Daoy (cell line): ENCODE measurements at places on chromosomes 6 and 20. TPM values are rescaled to one million over a fixed set of nuclear protein-coding genes. Genes with fewer than 3 reads are reported as not detected.

CASS4 gene
- 0.09 and 0.17 TPM in 2 replicates for total RNA-seq

DNA sequence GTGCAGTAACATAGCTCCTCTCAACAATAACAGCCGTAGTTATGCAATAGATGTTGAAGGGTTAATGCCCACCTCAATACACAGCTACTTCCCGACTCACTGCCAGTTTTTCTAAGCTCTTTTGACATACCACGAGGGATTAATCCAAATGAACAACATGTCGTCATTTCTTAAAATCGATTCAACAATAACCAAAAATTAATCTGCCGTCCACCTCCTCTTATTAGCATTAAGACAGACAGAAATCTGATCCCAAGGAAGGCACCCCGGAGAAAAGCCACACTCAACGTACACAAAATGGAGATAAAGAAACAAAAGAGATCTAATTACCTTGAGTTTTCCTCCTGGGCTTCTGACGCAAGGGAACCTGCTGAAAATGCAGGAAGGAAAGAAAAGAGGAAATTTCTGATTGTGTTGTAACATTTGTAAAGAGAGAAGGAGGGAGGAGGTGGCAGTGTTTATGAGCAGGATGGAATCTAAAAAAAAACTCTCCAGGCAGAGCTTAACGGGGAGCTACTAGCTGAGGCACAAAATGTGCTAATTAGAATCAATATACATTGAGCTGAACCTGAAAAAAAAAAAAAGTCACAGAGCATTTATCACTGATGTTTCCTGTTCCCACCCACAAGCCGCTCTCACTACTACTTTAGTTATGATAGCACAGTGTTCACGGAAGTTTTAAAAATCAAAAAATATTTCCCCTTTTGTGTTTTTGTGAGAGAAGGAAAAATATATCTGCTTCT, 109.3 kb downstream of the IPCEF1 start:
- no peak for DNase-seq

GRCh38 chr6:170555305-170555704, 1.1 kb downstream of the TBP start:
- DNase-seq, result no peak

- no peak for DNase-seq
These were observed 27.8 kb downstream of the MAP3K4 start for GRCh38 chr6:161019324-161019839.
